T-helper 1 cell treated with Interleukin-12 subunit alpha and Interleukin-12 subunit beta and Interleukin-4 antibody, amounts not matched to agents 30 ng/mL and 1 ng/mL, for 36 hours (primary cell): ENCODE measurements at places on chromosomes 3 and 15. TPM values are rescaled to one million over a fixed set of nuclear protein-coding genes. Genes with fewer than 3 reads are reported as not detected.

Gene MYL3
- total RNA-seq, result not detected in 2 replicates

Gene NEK11
- 1.2 and 1.9 TPM in 2 replicates for total RNA-seq

Gene B3GALNT1
- total RNA-seq, result 4.6 and 5.4 TPM in 2 replicates

Gene CTXN2
- total RNA-seq, result not detected in 2 replicates

Gene WNT5A
- not detected in 2 replicates for total RNA-seq

Gene SORD
- 6.7 and 6.8 TPM in 2 replicates for total RNA-seq

Gene ECE2
- total RNA-seq, result not detected in 2 replicates

Gene IL17RB
- 2.3 and 2.6 TPM in 2 replicates for total RNA-seq

Gene ANO10
- total RNA-seq, result 8.4 and 8.9 TPM in 2 replicates

Gene CCNB2
- total RNA-seq, result 52.8 and 52.9 TPM in 2 replicates

Gene PLAAT1
- total RNA-seq, result not detected in 2 replicates

Gene DISP2
- total RNA-seq, result 0.22 and 1.0 TPM in 2 replicates

Gene LRRK1
- total RNA-seq, result 0.44 and 0.86 TPM in 2 replicates

Gene CPN2
- total RNA-seq, result not detected in 2 replicates

Gene ROPN1
- total RNA-seq, result not detected in 2 replicates

Gene GPR87
- 0.22 and 0.42 TPM in 2 replicates for total RNA-seq

Gene HIGD2B
- total RNA-seq, result 0.20 TPM in 2 replicates

Gene TMEM207
- not detected in 2 replicates for total RNA-seq

Gene SSUH2
- total RNA-seq, result 0.07 TPM in 1 of 2 replicates, not detected in the other

Gene SHF
- 2.2 and 2.8 TPM in 2 replicates for total RNA-seq

Gene P2RY12
- not detected in 2 replicates for total RNA-seq

Gene RAD51
- total RNA-seq, result 47.7 and 51.4 TPM in 2 replicates

Gene GCSAM
- 5.3 and 5.7 TPM in 2 replicates for total RNA-seq

Gene KCNH8
- total RNA-seq, result not detected in 2 replicates

Gene PYGO1
- total RNA-seq, result not detected in 2 replicates

Gene PLEKHO2
- total RNA-seq, result 33.4 and 34.7 TPM in 2 replicates

Gene C3orf20
- 0.24 and 0.25 TPM in 2 replicates for total RNA-seq

Gene RTP4
- 21.3 and 21.6 TPM in 2 replicates for total RNA-seq

Gene ZBBX
- total RNA-seq, result not detected in 2 replicates

Gene CCDC191
- total RNA-seq, result 2.6 and 3.6 TPM in 2 replicates

Gene CCRL2
- 6.0 and 6.8 TPM in 2 replicates for total RNA-seq

Gene AGBL1
- total RNA-seq, result not detected in 2 replicates

Gene TM6SF1
- total RNA-seq, result 13.0 and 15.9 TPM in 2 replicates

Gene SOX14
- not detected in 2 replicates for total RNA-seq

Gene SLC12A8
- total RNA-seq, result 0.15 and 1.0 TPM in 2 replicates

Gene NR2F2
- total RNA-seq, result not detected in 2 replicates

Gene UBA7
- total RNA-seq, result 272 and 275 TPM in 2 replicates

Gene INKA1
- 0.27 and 0.73 TPM in 2 replicates for total RNA-seq

Gene DCLK3
- not detected in 2 replicates for total RNA-seq

Gene SLC28A1
- not detected in 2 replicates for total RNA-seq

Gene FAM43A
- total RNA-seq, result 2.9 and 3.3 TPM in 2 replicates

Gene SLC22A13
- 0.71 and 0.78 TPM in 2 replicates for total RNA-seq

Gene GP5
- total RNA-seq, result 1.9 TPM in 2 replicates

Gene GUCA1C
- not detected in 2 replicates for total RNA-seq

Gene ZNF620
- total RNA-seq, result 6.4 and 6.6 TPM in 2 replicates

Gene CALML4
- 15.9 and 16.3 TPM in 2 replicates for total RNA-seq

Gene ITIH1
- total RNA-seq, result not detected in 2 replicates

Gene ABI3BP
- not detected in 2 replicates for total RNA-seq

Gene GOLGA6A
- 0.17 TPM in 1 of 2 replicates, not detected in the other for total RNA-seq

Gene UCN2
- total RNA-seq, result not detected in 2 replicates

Gene SMCO1
- not detected in 2 replicates for total RNA-seq

Gene PTX3
- not detected in 2 replicates for total RNA-seq

Gene BOC
- total RNA-seq, result 0.37 and 0.54 TPM in 2 replicates
